ENCODE measurements at places on chromosomes 11 and 22.

DNA sequence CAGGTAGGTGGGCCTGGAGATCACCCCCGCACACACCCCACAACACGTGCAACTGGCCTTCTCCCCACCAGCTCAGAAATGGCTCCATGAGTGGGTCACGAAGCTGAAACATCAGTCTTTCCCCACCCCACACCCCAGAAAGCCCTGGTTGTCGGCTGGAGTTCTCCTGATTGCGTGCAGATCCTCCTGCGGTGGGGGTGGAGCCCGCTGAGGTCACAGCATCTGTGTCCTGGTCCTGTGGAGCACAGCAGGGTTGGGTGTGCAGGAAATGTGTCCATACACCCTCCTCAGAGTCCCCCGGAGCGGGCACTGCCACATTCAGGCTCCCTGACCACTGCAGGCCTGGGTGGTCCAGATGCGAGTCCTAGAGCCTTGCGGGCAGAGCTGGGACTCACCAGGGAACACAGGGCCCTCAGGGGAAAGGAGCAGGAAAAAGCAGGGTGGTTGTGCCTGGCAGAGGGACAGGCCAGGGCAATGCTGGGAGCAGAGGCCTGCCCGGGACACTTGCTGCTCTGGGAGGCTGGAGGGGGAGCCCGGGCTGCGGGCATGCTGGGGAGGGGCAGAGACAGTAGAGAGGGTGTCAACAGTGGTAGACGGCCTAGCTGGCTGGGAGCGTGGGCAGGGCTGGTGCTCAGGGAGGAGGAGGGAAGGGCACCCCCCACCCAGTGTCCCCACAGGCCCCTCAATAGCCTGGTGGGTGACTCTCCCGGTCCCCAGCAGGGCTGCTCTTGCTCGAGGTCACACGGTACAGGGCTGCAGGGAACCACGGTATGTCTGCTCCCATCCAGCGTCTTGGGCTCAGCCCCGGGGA is 42.4 kb upstream of the PPARA start:
- no peak for DNase-seq

DNA sequence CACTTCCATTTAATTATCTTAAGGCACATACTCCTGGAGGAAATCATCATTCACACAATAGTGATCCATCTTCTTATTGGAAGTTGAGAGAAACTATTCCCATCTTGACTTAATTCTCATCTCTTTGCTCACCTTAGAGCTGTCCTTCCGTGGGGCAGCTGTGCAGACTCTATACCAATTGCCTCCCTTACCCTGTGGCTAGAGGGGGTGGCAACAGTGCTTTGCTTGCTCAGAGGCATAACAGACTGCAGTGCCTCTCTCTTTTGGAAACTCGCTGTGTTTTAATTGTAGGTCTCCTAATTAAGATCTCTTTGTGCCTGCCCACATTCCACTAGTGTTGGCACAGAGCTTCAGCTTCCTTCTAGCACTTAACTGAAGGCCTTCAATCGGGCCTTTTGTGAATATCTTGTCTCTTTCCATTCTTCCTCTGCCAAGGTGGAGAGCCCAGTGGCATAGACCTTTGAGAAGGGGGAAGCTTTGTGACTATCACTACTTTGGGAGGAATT is 5.5 kb downstream of the KMT2A start:
- DNase-seq: no peak

DNA sequence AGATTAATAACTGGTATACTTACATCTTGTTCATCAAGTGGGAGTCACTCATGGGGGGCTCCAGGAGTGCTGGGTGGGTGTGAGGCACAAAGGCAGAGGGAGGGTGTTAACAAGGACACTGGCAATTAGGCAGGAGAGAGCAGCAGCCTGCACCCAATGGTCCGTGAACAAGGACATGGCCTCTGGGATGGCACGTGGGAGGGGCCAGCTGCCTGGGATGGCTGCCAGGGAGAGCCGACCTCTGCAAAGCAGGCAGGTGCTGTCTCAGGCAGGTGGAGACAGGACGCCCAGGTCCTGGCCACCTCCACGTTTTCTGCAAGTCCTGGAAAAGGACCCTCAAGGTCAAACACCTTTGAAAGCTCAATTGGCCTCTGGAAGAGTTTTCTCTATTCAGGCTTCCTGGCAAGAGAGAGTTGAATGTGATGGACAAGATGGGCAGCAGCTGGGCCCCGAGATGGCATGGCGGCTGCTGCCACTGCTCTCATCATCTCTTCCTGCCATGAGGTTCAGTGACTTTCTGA is 257.1 kb downstream of the BUD13 start:
- peak; percentile 66 for DNase-seq

- peak; percentile 91 for DNase-seq
Measured at GRCh38 chr11:2444821-2445745, at the start of gene KCNQ1. KCNQ1 (plus strand) TSS chr11:2445008; CDS start chr11:2445099, 91 bp downstream.

GRCh38 chr11:102664001-102664752 is 39.0 kb upstream of the MMP20 start:
- DNase-seq: no peak

DNA sequence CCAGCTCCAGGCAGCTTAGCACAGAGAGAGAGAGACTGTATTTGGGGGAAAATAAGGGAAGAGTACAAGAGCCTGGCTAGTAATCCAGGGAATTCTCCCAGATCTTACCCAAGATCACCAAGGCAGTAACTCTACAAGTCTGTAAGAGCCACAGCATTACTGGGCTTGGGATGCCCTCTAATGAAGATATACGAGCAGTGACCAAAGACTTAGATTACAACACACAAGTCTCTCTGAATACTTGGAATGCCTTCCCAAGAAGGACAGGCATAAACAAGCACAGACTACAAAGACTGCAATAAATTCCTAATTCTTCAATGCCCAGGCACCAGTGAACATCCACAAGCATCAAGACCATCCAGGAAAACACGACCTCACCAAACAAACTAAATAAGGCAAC is 17.7 kb downstream of the DNAJC24 start:
- DNase-seq: no peak

GRCh38 chr11:110883256-110883655 is 171.0 kb upstream of the ARHGAP20 start:
- no peak for DNase-seq
